ENCODE measurements at places on chromosomes 2 and 18. TPM values are rescaled to one million over a fixed set of nuclear protein-coding genes. Genes with fewer than 3 reads are reported as not detected.

The INO80B gene
- total RNA-seq: 32.7 TPM

The DNER gene
- total RNA-seq: 11.3 TPM

The TFCP2L1 gene
- total RNA-seq: 32.7 TPM

The LYG1 gene
- not detected for total RNA-seq

The INO80D gene
- total RNA-seq: 18.4 TPM

The BBS5 gene
- total RNA-seq: 4.7 TPM

The STON1 gene
- 48.1 TPM for total RNA-seq

The ALLC gene
- total RNA-seq: not detected

The GNAL gene
- 23.3 TPM for total RNA-seq

The SERPINB3 gene
- total RNA-seq: 464 TPM

The ARHGEF33 gene
- total RNA-seq: 0.74 TPM

GRCh38 chr2:8159966-8160603, 521.8 kb upstream of the ID2 start:
- no peak for DNase-seq

- no peak for DNase-seq
Observed at GRCh38 chr2:48939232-48939631, 183.7 kb upstream of the LHCGR start.

- DNase-seq: no peak
Observed at GRCh38 chr2:109085912-109086742, 42.9 kb upstream of the SH3RF3 start.

DNA sequence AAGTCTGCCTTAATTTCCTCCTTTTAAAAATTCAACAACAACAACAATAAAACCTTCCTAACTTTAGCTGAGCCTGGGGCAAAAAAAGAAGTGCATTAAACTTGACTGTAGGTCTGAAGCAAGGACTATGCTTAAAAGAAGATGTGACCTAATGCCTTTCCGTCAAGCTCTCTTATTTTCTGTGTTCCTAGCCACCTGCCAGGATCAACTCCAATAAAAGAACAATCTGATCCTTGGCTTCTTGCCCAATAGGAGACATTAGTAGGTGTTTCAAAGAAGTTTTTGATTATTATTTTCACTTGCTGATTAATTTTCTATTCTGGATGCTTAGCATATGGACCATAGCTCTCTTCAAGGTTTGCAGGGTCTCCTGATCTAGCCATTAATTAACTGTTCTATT, 237.5 kb downstream of the STK39 start:
- no peak for DNase-seq

- DNase-seq: no peak
Observed at GRCh38 chr2:202109737-202110184, 36.7 kb downstream of the KIAA2012 start.

DNA sequence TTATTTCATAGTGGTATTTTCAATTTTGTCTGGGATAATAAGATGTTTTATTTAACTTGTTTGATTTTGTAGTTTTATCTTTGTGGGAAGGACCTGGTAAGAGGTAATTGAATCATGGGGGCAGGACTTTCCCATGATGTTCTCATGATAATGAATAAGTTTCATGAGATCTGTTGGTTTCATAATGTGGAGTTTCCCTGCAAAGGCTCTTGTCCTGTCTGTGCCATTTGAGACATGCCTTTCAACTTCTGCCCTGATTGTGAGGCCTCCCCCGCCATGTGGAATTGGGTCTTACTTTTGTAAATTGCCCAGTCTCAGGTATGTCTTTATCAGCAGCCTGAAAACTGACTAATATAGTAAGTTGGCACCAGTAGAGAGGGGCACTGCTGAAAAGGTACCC, 77.8 kb upstream of the ARHGAP15 start:
- no peak for DNase-seq

- DNase-seq: no peak
Observed at GRCh38 chr2:95012881-95013550, 12.5 kb upstream of the MAL start.

- no peak for DNase-seq
Observed at GRCh38 chr18:46399303-46399702, 257.7 kb downstream of the LOXHD1 start.

- no peak for DNase-seq
Observed at GRCh38 chr2:151961558-151961957, 133.3 kb upstream of the ARL5A start.

DNA sequence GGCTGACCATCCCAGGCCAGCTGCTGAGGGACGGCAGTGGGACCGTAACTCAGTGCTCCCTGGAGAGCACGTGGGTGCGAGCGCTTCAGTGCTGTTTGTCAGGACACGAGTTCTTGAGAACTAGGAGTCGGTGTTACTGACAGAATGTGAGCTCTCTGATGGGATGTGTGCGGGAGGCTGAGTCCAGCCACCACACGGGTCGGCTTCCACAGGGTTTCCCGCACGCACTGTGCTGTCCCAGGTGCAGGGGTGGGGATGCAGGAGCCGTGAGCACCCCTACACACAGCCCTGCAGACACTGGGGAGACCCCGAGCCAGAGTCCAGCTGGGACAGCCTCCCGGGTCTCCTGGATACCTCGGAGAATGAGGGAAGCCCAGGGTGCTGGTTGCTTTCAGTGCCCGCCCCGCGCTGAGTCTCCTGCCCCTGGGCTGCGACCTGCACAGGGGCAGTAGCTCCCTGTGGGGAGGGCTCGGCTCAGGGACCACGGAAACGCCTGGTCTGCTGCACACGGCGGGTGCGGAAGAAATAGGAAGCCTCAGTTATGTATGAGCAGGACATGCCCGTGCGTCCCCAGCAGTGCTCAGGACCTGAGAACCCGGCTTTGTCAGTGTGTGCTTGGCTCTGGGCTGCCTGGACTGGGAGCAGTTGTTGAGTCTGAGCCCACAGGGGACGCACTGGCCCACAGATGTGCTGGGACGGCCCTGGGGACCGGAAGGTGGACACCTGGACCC, 71.2 kb downstream of the KCNG2 start:
- DNase-seq: no peak

GRCh38 chr2:30753630-30754029, 53.6 kb downstream of the CAPN13 start:
- DNase-seq: no peak

- no peak for DNase-seq
Observed at GRCh38 chr2:50291610-50292009, 740.3 kb downstream of the NRXN1 start.

GRCh38 chr2:215371915-215372897, 60.3 kb downstream of the ATIC start:
- no peak for DNase-seq

DNA sequence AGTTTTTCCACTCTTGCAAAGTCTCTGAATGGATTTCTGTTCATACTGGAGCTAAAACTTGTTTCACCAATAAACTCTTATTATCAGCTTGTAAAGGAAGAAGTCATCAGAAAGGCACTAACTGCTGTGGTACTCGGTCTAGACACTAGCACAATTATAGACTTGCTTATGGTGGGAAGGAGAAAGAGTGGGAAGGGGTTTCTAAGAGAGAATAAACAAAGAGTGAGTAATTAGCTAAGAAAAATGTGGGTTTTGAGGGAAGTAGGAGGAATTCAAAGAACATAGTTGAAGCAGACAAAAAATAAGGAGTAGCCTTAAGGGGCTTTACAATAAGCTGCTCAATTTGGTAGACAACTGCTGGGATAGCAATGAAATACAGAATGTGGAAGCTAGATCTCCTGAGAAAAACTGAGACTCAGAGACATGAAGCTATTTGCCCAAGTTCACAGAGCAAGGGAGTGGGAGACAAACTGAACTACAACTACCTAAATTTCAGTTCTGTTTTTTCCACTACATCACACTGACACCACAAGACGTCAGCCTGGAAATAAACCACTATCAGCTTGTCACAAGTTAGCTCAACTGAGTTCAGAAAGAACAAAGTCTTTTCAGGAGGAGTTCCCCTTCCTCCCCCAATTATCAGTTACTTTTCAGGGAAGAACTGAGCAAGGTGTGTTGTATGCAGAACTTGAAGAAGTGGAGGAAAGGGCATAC, 59.7 kb downstream of the MAP4K3 start:
- no peak for DNase-seq

- no peak for DNase-seq
Observed at GRCh38 chr2:25161055-25161781, 7.2 kb downstream of the POMC start.

- peak; percentile 81 for DNase-seq
Observed at GRCh38 chr2:46555011-46555410, 75.6 kb downstream of the TMEM247 start.

GRCh38 chr18:43661570-43661969, 384.3 kb upstream of the SYT4 start:
- DNase-seq: no peak

DNA sequence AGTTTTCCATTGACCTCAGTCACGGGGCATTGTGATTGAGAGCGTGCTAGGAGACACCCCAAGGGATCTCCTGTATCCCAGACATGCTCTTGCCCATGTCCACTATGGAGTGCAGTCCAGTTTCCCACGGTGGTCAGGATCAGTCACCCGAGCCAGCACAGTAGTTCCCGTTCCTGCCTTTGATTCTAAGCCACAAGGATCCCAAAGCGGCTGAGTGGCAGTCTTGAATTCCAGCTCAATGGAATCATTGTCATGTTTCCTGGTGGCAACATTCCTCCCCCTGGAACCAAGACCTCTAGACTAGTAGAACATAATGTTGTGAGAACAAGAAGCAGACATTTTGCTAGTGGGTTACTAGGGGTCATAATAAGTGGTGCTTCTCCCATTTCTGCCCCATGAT, 154.3 kb downstream of the SEPTIN10 start:
- no peak for DNase-seq

GRCh38 chr18:52190631-52191030, 149.4 kb upstream of the DCC start:
- no peak for DNase-seq

DNA sequence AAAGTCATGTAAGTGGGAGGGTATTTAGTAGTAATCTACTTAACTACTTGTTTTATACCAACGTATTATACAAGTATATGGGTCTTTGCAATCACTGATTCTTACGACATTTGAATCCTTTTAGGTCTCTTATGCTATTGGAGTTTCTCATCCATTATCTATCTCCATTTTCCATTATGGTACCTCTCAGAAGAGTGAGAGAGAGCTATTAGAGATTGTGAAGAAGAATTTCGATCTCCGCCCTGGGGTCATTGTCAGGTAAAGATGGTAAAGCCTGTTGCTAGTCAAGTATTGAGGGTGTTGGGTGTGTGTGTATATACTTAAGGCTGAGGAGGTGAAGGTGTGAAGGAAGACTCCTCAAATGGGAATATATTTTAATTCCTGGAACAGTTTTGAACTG, 3.8 kb downstream of the MAT2A start:
- no peak for DNase-seq

GRCh38 chr18:26458526-26459232, 89.7 kb downstream of the KCTD1 start:
- DNase-seq: peak; percentile 77

DNA sequence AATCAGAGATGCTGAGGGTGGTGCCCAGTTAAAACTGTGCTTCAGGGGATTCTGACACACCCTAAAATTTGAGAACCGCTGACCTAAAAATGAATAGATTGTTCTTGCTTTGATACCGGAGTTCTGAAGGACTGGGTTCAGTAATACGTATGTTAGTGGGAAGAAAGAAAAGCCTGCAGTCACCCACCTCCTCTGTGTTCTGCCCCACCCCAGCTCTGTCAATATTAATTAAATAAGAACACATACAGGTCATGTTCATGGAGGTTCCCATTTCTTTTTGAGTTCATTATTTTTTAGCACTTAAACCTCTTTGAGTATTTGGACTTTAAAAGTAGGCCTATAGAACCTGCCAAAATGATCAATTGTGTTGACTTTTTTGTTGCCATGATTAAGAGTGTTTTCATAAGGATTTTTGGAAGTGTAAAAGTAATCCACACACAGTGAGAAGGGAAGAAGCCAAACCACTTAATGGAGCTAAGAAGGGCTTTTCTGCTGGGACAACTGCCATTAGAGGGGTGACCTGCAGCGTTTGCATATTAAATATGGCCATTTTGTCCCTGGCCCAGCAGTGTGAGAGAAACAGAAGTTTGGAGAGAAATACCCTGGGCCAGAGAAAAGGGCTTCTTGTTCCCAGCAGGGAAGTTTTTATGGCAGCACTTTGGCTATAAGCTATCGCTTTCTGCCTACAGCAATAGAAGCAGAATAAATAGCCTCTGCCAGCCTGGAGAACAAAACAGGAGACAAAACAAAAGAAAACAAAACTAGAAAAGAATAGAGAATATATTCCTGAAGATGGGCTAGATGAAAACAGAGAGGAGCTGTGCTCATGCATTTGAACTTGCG, 80.7 kb upstream of the RNF152 start:
- no peak for DNase-seq

DNA sequence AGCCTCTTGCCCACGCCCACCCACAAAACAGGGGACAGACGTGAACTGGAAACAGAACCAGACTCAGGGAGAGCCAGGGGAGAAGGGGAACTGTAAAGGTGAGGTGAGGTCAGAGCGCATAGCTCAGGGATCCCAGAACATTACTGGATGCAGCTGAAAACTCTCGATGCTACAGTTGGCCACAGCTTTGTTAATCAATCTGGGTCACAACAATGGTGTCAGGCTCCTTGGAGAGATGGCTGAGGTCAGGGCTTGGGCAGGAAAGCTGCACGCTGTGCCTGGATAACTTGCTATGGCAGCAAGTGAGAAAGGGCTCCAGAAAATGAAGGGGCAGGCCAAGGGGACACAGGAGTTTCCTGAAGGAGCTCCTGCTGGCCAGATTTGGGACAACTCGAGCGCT, 263.3 kb downstream of the TFCP2L1 start:
- no peak for DNase-seq

GRCh38 chr18:40789286-40789685, 1165.7 kb upstream of the PIK3C3 start:
- DNase-seq: no peak

- no peak for DNase-seq
Observed at GRCh38 chr18:48514786-48515185, 24.0 kb upstream of the CTIF start.

- no peak for DNase-seq
Observed at GRCh38 chr2:196266855-196267254, 95.5 kb upstream of the STK17B start.

GRCh38 chr18:46433121-46433826, 223.7 kb downstream of the LOXHD1 start:
- DNase-seq: peak; percentile 58
